Kidney glomerular epithelial cell (primary cell): ENCODE measurements at places on chromosomes 1 and 21.

DNA sequence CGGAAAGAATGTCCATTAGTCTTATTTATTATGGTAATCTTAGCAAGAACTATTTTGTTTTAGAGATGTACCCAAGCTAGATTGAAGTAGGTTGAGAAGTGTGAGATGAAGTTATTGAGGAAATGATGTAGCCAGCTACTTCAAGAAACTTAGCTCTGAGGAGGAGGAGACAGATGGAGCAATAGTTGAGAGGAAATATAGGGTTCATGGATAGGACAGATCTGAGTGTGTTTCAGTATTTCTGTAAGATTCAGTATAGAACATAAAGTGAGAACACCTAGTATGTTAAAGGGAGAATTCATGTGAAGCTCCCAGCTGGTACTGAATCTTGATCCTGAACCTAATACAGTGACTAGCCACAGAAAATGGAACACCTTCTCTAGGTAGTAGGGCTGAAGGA, 28.9 kb downstream of the TSNAX start:
- DNase-seq, result no peak

- DNase-seq, result no peak
Measured at GRCh38 chr1:171344473-171344820, 30.5 kb downstream of the FMO4 start.

GRCh38 chr1:22139817-22140216, 3.1 kb downstream of the WNT4 start:
- no peak for DNase-seq

GRCh38 chr1:185936641-185937040, 202.4 kb downstream of the HMCN1 start:
- no peak for DNase-seq

GRCh38 chr1:233114159-233114558, 163.7 kb downstream of the NTPCR start:
- DNase-seq, result peak; percentile 47

- no peak for DNase-seq
Measured at GRCh38 chr1:215160351-215160750, 77.8 kb downstream of the KCNK2 start.

GRCh38 chr1:241171991-241172390, 185.0 kb downstream of the RGS7 start:
- no peak for DNase-seq

DNA sequence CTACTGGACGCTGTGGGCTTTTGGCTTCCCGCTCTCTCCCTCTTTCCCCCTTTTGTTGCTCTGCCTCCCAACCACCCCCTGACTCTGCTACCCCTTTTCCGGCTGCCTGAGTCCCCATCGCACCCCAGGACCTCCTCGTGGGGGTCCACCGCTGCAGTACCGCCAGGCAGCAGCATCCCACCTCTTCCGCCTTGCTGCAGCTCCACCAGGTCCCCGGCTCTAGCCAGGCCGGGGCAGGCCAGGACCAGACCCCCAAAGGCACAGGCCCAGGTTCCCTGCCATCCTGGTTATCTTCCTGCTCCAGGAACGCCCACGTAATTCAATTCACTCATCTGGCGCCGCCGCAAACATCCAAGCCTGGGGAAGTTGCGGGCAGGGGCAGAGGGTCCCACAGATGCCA, 139.8 kb downstream of the LIPI start:
- no peak for DNase-seq

DNA sequence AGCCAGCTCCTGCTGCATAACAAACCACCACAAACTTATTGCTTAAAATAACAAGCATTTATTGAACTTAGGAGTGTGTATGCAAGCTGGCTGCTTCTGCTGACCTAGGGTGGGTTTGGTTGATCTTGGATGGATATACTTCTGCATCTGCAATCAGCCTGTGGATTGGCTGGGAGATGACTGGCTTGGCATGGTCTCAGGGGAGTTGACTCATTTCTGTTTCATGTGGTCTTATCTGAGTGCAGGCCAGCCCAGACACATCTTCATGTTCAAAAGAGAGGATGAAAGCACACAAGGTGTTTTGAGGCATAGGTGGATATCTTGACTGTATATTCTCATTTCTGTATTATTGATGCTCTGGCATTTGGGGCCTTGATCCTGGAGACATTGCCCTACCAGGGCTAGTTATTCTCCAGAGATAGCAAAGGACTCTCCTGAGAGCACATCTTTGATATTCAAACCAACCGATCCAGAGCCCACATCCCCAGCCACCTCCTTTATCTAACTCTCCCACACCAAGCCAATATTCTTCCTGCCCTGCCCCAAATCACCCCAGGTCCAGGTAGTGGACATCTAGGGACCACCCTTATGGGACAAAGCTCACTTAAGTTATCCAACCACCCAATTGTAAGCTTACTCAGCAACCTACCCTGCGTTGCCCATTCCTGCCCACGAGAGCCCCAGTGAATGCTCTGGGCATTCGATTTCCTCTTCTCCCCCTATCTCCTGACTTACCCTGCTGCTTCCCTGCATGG, 350.8 kb downstream of the PTPRU start:
- DNase-seq, result no peak

DNA sequence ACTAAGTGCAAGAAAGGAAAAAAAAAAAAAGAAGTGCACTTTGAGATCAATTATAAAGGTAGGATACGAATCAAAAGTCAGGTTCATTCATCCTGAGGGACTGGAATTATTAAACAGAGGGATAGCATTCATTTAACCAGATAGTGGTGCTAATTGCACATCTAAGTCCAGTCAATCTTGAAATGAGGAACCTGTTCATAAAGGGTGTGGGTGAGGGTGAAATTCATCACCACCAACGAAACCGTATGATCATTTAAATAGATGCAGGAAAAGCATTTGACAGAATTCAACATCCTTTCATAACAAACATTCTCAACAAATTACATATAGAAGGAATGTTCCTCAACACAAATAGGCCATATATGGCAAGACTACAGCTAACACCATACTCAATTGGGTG, 5.6 kb downstream of the CTSS start:
- no peak for DNase-seq

DNA sequence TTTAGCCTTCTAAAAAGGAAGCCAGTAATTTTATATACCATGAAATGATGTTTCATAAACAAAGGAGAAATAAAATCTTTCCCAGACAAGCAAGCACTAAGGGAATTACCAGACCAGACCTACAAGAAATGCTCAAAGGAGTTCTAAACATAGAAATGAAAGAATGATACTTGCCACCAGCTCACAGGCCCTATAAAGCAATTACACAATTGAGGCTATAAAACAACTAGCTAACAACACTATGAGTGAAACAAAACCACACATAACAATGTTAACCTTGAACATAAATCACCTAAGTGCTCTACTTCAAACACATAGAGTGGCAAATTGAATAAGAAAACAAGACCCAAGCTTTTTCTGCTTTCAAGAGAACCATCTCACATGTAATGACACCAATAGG, 123.8 kb downstream of the BARHL2 start:
- no peak for DNase-seq

- no peak for DNase-seq
Measured at GRCh38 chr1:151739590-151740355, 18.5 kb downstream of the RIIAD1 start.
